ENCODE measurements at places on chromosomes 11 and 22.

- no peak for DNase-seq
Observed at GRCh38 chr22:49971232-49972162, 10.9 kb downstream of the PIM3 start.

GRCh38 chr11:62489204-62489603 is 57.4 kb downstream of the AHNAK start:
- DNase-seq, result no peak

DNA sequence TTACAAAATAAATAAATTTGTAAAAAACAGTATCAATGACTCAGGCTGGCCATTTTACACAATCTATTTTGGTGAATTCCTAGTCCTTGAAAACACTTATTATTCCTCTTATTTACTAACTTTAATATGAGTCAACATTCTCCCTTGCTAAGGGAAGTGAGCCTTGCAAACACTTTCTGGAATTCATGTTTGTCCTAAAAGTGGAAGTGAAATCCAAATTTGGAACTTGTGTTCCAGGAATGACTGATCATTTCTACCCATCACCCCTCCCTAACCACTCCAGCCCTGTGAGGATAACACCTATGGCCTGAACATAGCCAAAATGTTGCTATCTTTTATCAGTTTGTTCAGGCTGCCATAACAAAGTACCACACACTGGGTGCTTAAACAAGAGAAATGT is 83.1 kb downstream of the OR5AK2 start:
- no peak for DNase-seq

DNA sequence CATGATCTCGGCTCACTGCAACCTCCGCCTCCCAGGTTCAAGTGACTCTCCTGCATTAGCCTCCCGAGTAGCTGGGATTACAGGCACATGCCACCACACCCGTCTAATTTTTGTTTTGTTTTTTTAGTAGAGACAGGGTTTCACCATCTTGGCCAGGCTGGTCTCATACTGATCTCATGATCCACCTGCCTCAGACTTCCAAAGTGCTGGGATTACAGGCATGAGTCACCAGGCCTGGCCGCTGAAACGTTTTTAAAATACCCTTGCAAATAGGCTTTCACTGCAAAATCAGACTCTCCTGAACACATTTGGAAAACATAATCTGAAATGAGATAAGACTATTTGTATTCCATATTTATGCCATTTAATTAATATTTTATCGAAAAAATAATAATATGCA is 826.1 kb upstream of the CNTN5 start:
- no peak for DNase-seq

GRCh38 chr11:21489416-21490115 is 703.3 kb upstream of the ANO5 start:
- no peak for DNase-seq

DNA sequence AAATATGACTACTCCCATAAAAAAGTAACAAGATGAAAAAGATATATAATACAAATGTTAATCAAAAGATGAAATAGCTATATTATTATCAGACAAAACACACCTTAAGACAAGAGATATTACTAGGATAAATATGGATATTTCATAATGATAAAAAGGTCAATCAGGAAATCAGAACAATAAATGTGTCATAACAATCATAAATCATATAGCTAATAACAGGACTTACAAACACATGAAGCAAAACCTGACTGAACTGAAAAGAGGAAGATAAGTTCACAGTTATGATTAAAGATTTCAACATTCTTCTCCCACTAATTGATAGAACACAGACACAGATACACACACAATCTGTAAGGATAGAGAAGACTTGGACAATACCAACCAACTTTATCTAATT is 47.2 kb downstream of the EIF3M start:
- DNase-seq, result no peak

DNA sequence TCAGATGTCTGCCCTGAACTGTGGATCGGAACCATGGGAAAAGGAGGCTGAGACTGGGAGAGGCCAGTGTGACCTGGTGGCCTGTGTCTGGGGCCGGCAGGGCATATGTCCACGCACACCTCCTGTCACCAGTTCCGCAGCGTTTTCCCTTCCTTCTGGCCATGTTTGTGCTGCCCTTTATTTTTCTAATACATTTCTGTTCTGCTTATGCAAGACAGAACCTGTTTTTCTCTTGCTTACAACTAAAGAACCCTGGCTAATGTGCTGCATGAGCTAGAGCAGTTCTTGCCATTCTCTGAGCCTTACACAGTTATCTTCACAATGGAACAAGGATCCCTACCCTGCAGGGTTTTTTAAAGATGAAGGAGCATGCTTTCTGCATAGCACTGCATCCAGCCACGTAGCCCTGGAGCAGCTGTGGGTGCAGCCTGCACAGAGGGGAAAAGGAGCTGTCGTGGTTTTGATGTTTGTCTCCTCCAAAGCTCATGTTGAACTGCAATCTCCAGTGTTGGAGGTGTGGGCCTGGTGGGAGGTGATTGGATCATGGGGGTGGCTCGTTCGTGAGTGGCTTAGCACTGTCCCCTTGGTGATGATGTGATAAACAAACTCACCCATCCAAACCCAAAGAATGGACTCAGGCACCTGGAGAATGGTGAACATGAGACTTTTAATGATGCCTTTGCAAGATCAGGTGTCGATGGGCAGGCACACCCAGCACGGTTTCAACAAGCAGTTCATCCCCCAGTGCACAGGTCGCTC is 84.8 kb upstream of the SHANK2 start:
- no peak for DNase-seq

DNA sequence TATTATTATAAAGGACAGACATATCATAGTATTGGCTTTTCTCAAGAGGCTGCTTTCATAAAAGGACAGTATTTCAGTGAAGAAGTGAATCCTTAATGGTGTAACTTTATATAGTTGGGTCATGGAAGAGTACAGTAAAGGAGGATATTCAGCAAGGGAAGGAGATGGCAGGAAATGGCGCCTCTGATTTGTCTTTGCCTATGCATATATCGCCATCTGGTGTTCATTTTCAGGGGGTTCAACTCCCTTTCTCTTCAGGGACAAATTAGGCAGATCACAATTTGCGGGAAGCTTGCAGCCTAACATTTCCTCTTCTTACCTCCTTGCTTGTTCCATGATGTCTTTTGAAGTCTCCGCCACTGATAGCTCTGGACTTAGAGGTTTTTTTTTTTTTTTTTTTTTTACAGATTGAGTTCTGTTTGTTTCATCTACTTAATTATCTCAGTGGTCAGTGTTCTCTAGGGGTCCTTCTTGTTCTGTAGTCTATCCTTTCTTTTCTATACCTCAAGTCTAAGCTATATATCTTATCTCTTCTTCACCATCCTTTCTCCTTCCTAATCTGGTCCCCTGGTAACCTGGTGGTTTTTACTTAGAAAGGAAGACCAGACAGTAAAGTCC is 21.8 kb upstream of the RRM1 start:
- DNase-seq, result peak; percentile 23

GRCh38 chr22:31496735-31497146 is 405 bp downstream of the SFI1 start:
- peak; percentile 9 for DNase-seq

- DNase-seq, result no peak
Observed at GRCh38 chr11:2667940-2668339, 31.9 kb downstream of the KCNQ1OT1 start.

DNA sequence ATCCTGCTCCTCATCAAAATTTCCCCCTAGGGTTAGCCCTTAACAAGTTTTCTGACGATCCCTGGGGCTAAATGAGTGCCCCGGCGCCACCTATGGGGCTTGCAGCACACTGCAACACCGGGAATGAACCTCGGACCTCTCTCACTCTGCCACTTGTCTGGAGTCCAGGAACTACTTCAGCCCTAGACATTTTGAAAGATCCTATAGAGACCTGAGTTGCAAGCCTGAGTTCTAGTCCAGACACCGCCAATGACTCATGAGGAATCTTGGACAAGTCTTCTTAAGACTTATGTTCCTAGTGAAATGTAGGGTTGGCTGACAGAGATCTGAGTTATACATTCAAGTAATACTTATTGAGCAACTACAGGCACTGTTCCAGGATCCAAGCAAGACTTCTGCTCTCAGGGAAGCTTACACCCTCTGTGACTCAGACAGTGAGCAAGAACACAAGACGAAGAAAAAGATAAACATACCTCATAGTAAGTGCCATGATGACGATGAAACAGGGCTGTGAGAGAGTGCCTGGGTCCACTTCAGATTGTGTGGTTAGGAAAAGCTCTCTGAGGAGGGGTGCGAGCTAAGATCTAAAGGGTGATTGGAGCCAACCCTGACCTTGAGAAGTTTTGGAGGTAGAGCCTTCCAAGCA is 10.2 kb upstream of the STK33 start:
- DNase-seq, result peak; percentile 34

GRCh38 chr22:44259366-44260215 is 53.2 kb downstream of the SHISAL1 start:
- DNase-seq, result no peak

- no peak for DNase-seq
Observed at GRCh38 chr22:29203488-29204454, 1.9 kb upstream of the EMID1 start.

GRCh38 chr11:44032299-44033085 is 15.3 kb upstream of the ACCSL start:
- DNase-seq, result no peak

- no peak for DNase-seq
Observed at GRCh38 chr11:130464291-130464812, 15.9 kb downstream of the ADAMTS15 start.

DNA sequence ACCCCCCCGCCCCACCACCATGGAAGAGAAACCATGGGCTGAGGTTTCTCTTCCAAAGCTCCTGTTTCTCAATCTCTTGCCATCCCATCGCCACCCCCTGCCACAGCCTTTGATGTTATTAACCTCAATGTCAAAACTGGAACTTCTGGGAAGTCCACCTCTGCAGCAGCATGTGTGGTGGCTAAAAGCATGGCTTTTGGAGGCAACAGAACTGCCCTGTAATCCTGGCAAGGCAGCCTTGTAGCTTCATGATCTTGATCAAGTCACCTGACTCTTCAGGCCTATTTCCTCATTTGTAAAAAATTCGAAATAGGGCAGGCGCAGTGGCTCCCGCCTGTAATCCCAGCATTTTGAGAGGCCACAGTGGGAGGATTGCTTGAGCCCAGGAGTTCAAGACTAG is 3.5 kb upstream of the COX8A start:
- DNase-seq, result no peak

GRCh38 chr11:3808861-3809623 is 682 bp downstream of the PGAP2 start:
- no peak for DNase-seq

- no peak for DNase-seq
Observed at GRCh38 chr11:114221037-114221436, 75.2 kb upstream of the NNMT start.

GRCh38 chr22:34319346-34319745 is 399.1 kb upstream of the LARGE1 start:
- no peak for DNase-seq

DNA sequence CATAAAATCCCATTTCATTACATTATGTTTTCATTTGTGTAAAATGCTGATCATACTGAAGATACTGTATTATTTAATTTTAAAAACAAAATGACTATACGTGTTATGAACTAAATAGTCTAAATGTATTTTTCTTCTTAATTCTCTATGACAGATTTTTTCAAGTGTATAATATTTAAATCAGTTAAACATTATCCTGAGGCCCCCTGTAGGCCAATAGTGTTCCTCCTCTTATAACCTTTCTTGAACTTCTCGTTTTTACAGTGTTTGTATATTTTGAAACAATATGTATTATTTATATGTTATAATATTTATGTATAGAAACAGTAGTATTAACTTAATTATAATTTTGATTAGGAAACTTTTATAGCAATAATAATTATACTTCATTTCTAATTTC is 151.1 kb upstream of the CHORDC1 start:
- no peak for DNase-seq

DNA sequence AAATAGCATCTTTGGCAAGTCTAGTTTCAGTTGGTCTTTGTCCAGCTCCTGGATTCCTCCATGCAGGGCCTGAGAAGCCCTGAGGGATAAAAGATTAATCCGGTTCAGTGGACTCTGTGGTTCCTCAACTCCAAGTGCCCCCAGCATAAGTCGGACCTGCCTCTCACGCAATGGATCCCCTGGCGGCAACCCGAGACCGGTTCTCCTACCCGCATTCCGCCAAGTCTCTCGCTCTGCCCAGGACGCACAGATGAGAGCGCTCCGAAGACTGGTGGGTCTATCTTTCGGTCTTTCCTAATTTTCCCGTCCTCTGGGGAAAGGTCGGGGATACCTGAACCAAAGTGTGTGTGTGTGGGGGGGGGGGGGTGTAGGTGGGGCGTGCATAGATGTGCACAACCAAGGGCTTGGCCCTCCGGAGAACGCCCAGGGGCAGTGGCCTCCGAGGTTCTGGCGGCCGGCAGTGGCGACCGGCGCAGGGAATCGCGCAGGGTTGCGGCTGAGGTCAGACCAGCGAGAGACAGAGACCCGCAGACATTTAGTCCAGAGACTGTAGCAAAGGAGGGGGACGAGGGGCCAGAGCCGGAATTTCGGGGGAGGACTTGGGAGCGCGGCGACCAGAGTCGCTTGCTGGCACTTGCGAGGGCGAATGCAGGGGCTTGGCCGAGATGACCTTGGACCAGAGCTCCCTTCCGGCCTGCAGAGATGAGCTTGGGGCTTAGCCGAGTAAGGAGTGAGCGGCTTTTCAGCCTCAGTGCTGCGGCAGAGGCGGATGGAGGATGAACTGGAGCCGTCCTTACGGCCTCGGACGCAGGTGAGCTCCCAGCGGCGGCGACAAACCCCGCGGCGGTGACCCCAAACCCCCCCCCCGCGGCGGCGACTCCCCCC is 712 bp upstream of the SLC2A11 start:
- DNase-seq, result peak; percentile 41

- DNase-seq, result no peak
Observed at GRCh38 chr22:25162561-25162960, 37.1 kb upstream of the CRYBB3 start.

GRCh38 chr11:72584939-72585597 is 89.2 kb downstream of the PDE2A start:
- DNase-seq, result no peak

DNA sequence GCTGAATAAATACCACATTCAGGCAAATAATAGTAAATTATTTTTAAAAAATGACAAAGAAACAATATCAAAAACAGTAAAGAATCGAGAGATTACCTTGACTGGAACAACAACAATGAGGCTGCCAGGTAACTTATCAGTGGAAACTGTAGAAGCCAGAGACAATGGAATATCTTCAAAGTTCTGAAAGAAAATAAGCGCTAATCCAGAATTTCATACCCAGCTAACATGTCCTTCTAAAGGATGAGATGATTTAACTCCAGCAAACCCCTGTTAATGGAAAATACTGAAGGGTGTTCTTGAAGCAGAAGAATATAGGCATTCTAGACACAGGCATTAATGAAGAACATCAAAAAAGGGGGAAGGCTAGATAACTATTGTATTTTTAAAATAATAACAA is 20.7 kb upstream of the SCUBE2 start:
- DNase-seq, result no peak

- no peak for DNase-seq
Observed at GRCh38 chr22:32628628-32629572, 154.3 kb downstream of the FBXO7 start.

- DNase-seq, result no peak
Observed at GRCh38 chr11:132448334-132448995, 1078.0 kb downstream of the NTM start.

DNA sequence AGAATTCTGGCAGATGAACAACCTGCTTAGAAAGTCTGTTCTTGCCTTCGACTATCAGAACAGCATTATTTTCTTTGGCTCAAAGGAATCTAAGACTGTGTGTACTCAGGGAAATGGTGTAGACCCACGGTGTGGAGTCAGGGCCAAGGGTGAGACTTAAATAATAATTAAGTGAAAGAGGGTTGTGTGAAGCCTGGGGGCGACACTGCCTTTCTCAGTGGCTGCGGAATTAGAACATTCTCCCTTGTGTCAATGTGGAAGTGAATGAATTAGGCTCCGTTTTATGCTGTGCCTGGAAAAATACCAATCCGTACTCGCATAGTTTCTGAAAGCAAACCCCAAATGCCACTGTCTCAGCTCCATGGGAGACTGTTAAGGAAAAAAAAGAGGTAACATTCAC is 50.7 kb downstream of the NAV2 start:
- no peak for DNase-seq
